ENCODE measurements at places on chromosomes 3 and 15.

DNA sequence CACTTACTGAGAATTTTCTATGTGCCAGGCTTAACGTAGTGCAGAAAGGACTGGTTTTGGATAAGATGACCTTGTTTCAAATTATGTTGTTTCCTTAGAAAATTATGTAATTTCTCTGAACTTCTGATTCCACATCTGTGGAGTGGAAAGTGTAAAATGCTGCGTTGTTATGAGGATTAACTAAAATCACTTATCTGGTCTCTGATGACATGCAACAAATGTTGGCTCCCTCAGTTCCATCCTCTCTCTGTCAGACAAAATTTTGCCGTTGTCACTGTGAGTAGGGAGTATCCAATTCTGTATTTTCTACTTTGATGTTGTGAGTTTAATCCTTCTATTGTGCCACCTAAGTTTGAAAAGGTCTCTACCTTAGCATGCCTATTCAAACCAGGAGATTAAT is 175.5 kb downstream of the KCNMB2 start:
- DNase-seq: no peak

DNA sequence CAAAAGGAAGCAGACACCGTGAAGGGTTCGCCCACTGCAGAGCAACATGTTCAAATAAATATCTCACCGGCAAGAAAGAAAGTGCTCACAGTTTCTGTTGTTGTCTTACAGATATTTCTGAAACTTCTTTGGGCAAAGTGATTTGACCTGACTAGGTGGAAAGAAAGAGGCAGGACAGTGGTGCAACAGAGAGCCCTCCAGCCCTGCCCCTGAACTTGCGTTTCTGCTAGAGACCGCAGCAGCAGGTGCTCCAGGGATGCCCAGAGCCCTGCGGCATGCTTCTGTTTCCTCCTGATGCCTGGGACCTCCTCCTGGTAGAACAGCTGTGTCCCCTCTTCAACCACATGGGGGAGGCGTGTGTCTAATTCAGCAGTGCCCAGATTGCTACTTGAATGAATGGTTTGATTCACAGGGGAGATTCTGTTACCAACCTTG is 123.4 kb downstream of the ATP10A start:
- peak; percentile 38 for DNase-seq

DNA sequence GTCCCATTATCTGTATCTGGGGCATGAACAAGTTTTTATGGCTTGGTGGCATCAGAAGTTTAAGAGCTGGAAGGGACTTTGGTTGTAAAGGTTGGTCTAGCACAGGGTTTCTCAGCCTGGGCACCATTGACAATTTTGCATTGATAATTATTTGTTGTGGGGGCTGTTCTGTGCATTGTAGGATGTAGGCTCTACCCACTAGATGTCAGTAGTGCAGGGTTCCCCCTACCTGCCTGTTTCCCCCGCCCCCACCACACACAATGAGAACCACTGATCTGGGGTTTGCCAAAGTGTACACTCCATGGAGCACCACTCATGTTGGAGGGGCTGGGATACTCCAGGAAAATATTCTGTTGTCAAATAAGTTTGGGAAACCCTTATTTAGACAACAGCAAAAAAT is 42.7 kb downstream of the PLCL2 start:
- DNase-seq: no peak

DNA sequence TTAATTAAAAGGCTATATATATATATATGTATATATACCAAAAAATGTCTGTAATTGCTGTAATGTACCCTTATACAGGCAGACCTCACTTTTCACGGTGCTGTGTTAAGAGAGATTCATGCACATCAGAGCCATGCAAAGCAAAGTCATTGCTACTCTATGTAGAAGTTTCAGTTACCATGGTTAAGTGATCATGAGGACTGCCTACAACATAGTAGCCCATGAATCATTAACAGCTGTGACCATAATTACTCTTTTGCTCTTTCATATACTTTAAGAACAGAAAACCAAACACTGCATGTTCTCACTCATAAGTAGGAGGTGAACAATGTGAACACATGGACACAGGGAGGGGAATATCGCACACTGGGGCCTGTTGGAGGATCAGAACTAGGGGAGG is 225.3 kb upstream of the EPHA3 start:
- DNase-seq: no peak

DNA sequence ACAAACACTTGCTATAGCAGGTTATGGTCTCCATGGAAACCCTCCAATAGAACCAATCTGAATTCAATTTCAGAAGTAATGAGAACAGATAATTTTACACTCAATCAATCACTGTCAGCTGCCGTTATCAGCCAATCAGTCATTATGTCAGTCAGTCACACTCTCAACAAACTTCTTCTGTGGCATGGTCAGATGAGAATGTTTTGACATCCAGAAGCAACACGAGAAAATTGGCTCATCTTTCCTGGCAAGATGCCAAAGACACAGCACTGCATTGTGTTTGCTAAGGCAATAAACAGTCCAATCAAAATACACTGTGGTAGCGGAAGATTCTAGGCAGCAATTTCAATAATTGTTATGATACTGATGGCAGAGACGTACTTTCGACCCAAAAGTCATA is 190.7 kb downstream of the RORA start:
- DNase-seq: no peak

DNA sequence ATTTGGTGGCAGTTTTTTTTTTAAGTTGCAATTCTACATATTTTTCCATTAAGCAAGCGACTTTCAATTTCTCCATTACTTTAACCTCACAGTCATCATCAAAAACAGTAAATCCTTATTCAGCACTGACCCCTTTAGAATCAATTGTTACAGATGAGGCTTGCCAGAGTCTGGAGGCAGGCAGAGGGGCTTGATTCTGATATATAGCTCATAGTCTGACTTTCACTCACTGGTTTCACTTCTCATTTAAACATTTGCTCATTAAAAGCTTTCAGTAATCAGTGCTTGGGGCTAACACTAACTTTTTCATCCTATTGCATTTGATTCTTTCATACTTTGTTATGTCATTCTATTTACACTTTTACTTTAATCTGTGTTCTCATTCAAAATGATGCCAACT is 88.4 kb downstream of the PYDC2 start:
- DNase-seq: no peak

GRCh38 chr3:100899440-100900091 is 93.7 kb downstream of the ABI3BP start:
- no peak for DNase-seq

GRCh38 chr3:144106970-144107369 is 135.3 kb downstream of the DIPK2A start:
- DNase-seq: no peak

GRCh38 chr3:188345223-188345622 is 191.3 kb downstream of the LPP start:
- peak; percentile 60 for DNase-seq

DNA sequence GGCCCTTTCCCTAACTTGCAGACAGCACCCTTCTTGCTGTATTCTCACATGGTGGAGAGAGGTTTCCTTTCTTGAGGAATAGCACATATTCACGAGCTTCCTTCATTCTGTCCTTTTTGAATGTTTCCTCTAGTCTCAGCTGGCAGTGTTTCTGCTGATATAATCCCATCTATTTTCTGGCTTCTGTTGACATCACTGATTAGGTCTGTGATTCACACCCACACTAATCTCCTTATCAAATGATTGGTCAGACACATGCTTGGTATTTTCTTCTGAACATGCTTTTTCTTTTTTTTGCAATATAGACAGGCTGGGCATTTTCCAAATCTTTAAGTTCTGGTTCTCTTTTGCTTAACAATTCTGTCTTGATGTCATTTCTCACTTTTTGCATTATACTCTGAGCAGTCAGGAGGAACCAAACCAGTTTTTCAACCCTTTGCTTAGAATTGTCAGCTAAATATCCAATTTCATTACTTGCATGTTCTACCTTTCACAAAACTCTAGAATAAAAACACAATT is 65.4 kb downstream of the OXSM start:
- DNase-seq: no peak

DNA sequence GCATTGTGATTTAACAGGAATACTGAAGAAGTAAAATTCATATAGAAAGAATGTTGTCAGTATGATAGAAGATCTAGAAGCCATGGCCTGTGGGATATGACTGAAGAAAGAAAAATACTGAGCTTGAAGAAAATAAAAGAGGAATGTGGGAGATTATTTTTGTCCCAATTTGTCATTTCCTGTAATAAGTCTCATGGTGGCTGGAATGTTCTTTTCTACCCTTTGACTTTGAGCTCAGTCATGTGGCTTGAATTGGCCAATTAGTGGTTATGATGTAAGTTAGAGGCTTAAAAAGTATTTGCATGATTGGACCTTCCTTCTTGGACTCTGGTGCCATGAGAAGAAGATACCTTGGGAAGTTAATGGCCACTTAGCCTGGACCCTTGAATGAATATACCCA is 14.1 kb downstream of the APH1B start:
- DNase-seq: peak; percentile 18

DNA sequence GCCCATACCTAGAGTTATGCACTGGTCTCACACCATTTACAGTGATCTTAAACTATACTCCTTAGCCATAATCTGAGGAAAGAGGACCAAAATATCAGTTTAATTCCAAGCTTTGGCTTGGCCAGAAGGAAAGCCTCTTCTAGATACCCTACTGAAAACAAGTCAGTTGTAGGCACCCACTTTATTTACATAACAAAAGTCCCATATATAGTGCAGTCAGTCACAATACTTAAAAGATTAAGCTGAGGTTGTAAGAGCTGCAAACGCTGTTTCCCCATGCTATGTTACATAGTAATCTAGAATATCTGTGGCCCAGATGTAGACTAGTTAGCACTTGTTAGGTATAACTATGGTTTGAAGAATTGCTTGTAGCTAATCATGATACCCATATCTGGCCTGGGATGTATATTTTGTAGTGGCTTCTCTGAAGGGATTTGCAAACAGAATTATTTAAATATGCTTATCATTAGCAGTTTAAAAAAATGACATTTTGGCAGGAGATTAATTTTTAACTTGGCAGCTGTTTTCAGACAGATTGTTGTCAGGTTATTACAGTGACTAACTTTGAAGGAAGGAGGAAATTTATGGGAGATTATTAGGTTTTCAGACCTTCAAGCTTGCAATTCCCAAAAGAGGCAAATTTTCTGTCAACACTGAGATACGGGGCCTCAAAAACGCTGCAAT is 160.4 kb upstream of the SLC2A2 start:
- no peak for DNase-seq

GRCh38 chr3:132354916-132355702 is 37.9 kb downstream of the ACP3 start:
- DNase-seq: no peak

- DNase-seq: peak; percentile 90
Observed at GRCh38 chr15:72203507-72203837, 5.9 kb upstream of the GRAMD2A start.

DNA sequence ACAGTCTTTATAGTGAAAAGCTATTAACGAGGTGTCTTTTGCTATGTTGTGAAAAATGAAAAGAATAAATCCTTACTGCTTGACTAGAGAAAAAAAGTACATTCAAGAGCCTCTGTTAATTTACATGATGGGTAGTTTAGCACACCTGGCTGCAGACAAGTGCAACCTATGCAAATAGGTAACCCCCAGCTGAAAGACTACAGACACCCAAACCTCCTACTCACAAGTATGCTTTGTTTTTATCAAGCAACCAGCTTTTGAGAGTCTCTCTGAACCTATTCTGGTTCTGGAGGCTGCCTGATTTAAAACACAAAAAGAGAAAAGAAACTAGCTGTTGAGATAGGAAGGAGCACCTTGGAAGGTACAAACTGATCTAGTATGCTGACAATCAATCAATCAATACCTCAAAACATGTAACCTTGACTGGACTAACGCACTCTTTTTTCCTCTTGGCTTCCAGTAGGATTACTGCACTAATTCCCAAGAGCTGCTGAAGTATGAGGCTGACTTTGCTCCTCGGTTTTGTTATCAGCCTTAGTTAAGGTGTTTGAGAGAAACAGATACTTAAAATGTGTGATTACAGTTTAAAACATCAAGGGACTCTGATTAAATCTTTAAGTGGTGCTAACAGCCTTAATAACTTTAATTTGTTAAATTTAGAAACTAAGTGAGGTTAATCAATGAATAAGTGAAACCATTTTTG is 63.6 kb downstream of the OSBPL10 start:
- no peak for DNase-seq
